ENCODE measurements at places on chromosomes 4 and X. TPM values are rescaled to one million over a fixed set of nuclear protein-coding genes. Genes with fewer than 3 reads are reported as not detected.

The PPEF2 gene
- not detected for total RNA-seq

DNA sequence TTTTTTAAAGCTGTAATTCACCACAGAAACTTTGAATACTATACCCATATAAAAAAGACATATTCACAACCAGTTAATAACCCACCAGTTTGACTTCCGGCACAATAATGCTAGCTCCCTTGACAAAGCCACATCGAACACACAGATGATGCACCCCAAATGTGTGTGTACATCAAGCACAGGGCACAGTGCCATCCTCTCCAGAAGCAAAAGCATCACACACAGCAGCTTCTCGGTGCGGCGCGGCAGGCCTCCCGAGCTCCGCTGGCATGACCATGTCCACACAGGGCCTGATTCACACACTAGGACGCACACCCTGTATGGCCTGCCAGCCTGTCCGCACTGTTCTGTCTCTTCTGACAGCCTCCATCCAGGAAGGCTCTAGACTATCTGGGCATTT, 88.0 kb downstream of the LEF1 start:
- no peak for DNase-seq

The PDZD11 gene
- 68.0 TPM for total RNA-seq

The CT45A3 gene
- total RNA-seq = not detected

GRCh38 chr4:186743261-186743660, 19.6 kb upstream of the FAT1 start:
- no peak for DNase-seq

DNA sequence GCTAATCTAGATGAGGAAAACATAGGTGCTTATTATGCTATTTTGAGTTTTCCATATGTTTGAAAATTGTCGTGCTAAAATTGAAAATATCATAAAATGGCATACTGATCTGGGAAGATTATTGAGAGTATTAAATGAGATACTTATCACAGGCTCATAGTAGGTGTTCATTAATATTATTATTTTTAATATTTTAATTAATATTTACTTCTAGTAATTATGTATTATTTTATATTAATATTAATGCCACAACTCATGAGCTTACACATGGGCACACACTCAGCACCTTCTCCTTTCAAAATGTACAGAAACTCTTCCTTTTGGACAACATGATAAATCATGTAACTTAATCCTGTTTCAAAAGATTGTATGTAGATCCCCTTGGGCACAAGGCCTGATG, 223.6 kb downstream of the RAB28 start:
- DNase-seq = no peak

- DNase-seq = peak; percentile 58
These were observed 44.6 kb downstream of the PALLD start for GRCh38 chr4:168541266-168541953.

DNA sequence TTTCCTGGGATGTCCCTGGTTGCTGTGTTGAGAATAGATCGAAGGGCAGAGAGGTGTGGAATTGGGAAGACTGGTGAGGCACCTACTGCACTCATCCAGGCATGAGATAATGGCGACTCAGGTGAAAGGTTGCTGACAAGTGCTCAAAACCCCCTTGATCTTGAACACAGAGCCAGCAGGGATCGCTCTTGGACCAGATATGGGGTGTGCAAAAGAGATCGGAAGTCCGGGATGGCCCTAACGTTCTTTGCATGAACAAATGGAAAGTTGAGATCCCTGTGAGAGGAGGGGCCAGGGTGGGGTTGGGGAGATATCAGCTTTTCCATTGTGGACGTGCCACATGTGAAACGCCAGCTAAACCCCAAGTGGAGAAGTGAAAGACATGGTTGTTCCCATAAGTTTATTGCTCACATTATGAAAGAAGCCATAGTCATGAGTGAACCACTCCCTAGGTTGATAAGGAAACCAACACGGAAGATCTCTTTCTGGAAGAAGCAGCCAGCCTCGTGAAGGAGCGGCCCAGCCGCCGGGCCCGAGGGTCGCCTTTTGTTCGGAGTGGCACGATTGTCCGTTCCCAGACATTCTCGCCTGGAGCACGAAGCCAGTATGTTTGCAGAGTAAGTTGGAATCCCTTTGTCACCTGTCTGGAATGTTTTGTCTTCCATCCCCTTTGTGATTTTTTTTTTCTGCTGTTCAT, 22.6 kb upstream of the CLCN4 start:
- no peak for DNase-seq

DNA sequence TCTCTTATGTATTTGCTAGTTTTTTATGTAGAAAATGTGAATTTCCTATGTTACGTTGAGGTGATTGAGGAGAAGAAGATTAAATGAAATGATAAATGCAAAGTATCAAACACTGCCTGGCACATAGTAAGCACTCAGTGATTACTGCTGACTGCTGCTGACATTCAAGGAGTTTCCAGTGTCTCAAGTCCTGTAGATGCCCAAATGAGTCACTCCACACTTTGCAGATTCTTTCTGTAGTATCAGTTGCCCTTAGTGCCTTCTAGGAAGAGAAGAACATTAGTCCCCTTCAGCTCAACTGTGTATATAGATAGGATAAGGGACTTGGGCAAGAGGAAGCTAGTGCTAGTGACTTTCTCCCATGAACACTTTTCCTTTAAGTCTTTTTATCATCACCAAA, 240.5 kb upstream of the TEX13A start:
- DNase-seq = no peak

The MAOA gene
- total RNA-seq = 4.7 TPM

GRCh38 chrX:17606231-17606630, 131.1 kb upstream of the SCML1 start:
- no peak for DNase-seq

DNA sequence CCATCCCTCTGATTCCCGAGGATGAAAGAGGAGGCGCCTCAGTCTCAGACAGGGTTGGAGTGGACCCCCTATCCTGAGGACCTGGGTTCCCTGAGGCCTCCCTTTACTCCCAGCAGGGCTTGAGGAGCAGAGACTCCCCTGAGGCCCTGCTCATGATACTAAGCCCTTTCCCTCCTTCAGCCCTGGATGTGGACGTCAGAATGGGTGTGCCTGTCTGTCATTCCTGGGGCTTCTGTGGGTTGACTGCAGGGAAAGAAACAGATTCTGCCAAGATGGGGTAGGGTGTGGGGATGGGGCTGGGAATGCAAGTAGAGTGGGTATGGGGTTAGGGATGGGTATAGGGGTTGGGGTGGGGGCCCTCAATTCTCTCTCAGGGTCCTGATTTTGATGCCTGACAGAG, 21.1 kb downstream of the MAGEA10 start:
- DNase-seq = no peak

- no peak for DNase-seq
These were observed 14.8 kb downstream of the LHFPL1 start for GRCh38 chrX:112664924-112665323.

DNA sequence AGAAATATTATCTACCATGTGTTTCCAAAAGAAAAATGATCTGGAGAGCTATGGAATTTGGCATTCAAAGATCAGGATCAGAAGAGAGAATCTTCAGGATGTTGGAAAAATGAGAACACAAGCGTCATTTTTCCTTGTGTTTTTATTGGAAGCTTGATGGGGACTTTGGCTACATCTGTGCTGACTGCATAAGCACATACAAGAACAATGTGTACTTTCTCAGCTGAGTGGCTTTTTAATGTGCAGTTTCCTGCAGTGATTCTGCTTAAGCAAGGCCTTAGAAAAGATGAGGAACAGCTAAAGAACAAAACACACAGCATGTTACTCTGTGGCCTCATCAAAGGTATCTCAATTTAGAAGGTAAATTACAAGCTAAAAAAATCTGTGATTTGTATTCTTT, 1039.9 kb downstream of the GLUD2 start:
- no peak for DNase-seq

DNA sequence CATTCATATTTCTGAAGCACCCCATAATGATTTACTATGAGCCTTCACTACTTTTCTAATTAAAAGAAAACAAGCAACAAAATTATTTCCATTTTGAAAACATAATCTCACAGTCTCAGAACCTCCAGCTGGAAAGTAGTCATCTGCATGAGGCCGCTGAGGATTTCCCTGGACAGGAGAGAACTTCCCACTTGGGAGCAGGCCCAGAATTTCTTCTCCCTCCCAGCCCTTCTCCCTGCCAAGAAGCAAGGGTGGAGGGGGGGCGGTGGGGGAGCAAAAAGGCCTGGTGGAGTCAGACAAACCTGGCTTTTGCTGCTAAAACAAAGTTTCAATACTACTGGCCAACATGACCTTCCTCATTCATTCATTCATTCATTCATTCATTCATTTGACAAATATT, 167.3 kb downstream of the PJA1 start:
- peak; percentile 87 for DNase-seq

DNA sequence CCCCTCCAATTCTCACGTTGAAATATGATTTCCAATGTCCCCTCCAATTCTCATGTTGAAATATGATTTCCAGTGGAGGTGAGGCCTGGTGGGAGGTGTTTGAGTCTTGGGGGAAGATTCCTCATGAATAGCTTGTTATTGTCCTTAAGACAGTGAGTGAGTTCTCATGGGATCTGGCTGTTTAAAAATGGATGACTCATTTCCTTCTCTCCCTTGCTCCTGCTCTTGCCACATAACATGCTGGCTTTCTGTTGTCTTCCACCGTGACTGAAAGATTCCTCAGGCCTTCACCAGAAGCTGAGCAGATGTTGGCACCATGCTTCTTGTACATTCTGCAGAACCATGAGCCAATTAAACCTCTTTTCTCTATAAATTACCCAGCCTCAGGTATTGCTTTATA, 346.8 kb upstream of the TECRL start:
- DNase-seq = peak; percentile 1

GRCh38 chr4:45946699-45947098, 177.2 kb downstream of the GABRG1 start:
- no peak for DNase-seq

GRCh38 chr4:20137176-20137575, 114.5 kb upstream of the SLIT2 start:
- DNase-seq = peak; percentile 67

DNA sequence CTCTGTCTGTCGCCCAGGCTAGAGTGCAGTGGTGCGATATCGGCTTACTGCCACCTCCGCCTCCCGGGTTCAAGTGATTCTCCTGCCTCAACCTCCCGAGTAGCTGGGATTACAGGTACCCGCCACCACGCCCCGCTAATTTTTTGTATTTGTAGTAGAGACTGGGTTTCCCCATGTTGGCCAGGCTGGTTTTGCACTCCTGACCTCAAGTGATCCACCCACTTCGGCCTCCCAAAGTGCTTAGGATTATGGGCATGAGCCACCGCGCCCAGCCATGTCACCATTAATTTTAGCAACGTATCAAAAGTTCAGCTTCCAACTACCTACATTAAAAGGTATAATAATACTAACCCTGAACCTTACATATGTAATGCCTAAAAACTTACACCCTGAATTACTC, 940 bp upstream of the UTP3 start:
- DNase-seq = no peak

The DMRTC1 gene
- total RNA-seq = not detected

The BOD1L1 gene
- total RNA-seq = 41.5 TPM

GRCh38 chrX:110267874-110268273, 50.0 kb downstream of the AMMECR1 start:
- DNase-seq = no peak

DNA sequence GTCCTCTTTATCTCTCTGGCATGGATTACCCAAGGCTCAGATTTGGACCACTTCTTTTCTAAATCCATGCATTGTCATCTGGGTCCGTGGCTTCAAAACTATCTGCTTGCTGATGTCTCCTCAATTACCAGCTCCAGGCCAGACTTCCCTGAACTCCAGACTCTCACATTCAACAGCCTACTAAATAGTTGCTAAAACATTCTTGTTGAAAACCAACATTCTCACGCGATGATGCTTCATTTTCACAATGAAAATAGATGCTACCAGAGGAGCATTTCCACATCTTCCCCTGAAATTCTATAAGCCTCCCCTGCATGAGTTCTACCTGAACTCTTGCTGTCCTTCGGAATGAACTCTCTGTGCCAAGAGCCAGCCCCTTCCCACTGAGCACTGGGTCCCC, 5.2 kb upstream of the TLR6 start:
- DNase-seq = no peak

GRCh38 chrX:118773782-118774181, 46.4 kb downstream of the IL13RA1 start:
- DNase-seq = no peak

DNA sequence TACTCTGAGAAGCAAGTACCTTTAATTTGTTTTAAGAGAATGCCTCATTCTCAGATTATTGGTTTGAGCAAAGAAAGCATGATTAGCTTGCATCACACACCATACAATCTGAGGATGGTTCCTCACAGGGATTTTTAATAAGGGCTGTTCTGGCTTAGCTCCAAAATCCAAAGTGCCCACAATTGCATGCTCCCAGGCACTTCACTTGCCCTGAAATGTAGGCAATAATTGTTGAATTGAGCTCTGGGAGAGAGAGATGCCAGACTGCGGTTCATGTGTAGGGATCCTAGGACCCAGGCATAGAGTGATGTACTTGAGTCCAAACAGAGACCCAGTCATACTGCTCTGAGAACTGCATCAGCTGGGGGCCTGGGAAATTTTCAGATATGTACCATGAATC, 358.4 kb upstream of the CXorf51B start:
- DNase-seq = no peak

- peak; percentile 81 for DNase-seq
These were observed 14.4 kb upstream of the RAB40A start for GRCh38 chrX:103533511-103534216.

The GABRG1 gene
- not detected for total RNA-seq

GRCh38 chr4:4386736-4387392, at the start of gene NSG1:
NSG1 (plus strand) TSS chr4:4387102; CDS start chr4:4387630, 528 bp downstream.
- peak; percentile 11 for DNase-seq

- no peak for DNase-seq
These were observed 153.6 kb downstream of the RBMX2 start for GRCh38 chrX:130555341-130555740.

DNA sequence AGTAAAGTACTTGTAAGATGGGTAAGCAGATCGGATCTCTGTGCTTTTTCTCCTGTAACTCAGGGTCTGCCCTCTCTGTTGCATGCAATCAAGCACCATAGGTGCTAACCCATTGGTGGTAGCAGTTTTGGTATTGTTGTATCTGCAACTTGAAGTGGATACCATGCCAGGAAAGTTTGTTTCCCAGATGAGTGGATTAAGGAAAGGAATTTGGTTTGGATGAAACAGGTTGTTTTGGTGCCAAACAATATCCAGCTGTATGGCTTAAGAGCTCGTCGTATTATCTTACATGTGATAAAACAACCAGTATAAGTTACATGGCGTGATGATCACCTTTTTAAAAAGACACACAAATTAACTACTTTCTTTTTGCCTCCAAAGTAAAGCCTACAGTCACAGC, 280.9 kb upstream of the TENM3 start:
- peak; percentile 83 for DNase-seq

- DNase-seq = no peak
These were observed 19.7 kb downstream of the LRCH2 start for GRCh38 chrX:115214151-115214550.

DNA sequence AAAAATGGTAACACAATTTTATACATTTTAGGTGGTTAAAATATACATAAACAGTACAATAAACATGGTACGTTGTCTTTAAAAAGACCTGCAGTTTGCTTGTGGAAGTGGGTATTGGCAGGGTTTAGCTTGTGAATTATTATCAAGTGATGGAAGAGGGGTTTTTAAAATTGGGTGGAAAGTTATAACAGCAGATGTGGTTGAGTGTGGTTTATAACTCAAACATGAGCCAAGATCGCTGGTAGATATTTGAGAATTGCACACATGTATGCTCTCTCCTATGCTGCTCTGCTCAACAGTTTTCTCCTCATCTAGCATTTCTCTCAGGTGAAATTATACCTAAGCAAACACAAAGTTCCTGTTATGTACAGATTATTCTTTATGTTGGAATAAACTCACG, 14.0 kb downstream of the EPGN start:
- no peak for DNase-seq

The CLDN2 gene
- total RNA-seq = not detected

The PNMA5 gene
- total RNA-seq = not detected
